ENCODE measurements at places on chromosomes 2 and 18.

GRCh38 chr2:173749315-173749714 is 215.9 kb downstream of the SP3 start:
- no peak for DNase-seq

DNA sequence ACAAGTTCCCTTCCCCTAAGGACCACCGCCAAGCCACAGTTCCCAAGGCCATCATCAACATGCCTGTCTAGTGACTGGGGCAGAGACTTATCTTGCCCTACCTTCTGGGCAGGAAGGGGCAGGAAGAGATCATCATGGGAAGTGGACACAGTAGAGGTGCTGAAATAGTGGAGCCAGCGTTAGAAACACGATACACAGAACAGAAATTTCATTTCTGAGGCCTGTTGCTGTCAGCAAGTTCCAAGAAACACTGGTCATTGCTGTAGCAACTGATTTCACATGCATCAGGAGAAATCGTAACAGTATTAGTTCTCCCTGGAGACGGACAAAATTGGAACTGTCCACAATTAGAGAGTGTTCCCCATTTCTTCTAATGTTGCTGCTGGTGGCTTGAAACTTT is 83.0 kb downstream of the COLEC12 start:
- DNase-seq = no peak

- DNase-seq = no peak
Observed at GRCh38 chr2:134949981-134950708, 31.5 kb downstream of the CCNT2 start.

DNA sequence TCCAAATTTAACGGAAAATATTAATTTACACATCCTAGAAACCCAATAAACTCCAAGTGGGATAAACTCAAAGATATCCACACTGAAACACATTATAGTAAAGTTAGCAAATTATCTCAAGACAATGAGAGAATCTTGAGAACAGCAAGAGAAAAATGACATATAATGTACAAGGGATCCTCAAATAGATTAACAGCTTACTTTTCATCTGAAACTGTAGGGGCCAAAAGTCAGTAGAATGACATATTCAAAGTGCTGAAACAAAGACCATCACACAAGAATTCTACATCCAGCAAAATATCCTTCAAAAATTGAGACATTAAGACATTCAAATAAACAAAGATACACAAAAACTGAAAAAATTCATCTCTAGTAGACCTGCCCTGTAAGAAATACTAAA is 18.7 kb upstream of the METTL21A start:
- no peak for DNase-seq

DNA sequence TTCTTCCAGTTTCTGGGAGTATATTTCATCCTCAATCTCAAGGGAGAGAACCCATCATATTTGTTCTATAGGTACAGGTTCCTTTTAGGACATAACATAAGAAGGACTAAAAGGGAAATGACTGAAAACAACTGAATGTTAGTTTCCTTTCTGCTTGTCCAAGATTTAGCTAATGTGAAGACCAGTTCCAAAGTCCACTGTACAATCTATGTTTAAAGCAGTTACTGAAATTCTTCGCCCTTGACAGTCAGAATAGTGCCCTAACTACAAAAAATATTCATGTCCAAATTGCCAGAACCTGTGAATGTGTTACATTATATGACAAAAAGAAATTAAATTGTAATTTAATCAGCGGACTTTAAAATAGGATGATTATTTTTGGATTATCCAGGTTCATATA is 466.3 kb upstream of the SETBP1 start:
- no peak for DNase-seq

DNA sequence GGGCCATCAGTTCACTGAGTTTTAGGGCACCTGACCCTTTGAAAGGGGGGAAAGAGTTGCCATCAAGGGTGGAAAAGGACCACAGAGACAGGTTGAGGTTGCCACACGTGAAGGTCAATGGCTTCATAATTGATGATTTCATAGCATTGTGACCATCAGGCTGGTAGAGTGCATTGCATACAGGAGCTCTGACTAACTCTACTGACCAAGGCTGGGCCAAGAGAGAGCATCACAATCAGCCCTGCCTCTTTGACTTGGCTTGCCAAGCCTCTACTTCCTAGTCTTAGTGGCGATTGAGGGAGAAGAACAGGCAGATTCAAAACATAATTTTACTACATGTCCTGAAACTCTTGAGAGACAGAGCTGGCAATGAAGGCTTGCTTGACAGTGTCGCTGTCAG is 5.8 kb upstream of the TNP1 start:
- DNase-seq = no peak

All from CD4-positive, alpha-beta T cell treated with Interleukin-12 subunit alpha and Interleukin-12 subunit beta, for 1 hour (primary cell).